NCI-H1436 (cell line): ENCODE measurements at places on chromosomes 12 and 14.

GRCh38 chr14:99484106-99484505 lies 2.9 kb downstream of the CCNK start:
- DNase-seq: no peak

DNA sequence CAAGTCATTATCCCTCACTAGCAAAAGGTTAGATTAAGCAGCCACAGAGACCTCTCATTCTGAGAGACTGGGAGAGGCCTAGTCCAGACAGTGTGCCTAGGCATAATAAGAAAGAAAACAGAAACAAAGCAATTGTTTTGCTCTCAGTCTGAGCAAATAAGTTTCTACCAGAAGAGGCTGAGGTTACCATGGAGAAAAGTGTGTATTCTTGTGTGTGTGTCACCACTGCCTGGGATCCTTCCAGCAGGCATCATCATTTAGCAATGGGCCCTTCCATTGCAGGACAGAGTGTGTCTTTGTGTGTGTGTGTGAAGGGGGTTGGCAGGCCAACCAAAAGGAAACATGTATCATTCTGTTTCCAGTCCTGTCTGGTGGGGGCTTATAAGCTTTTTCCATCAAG lies 3.7 kb downstream of the EFS start:
- no peak for DNase-seq

GRCh38 chr12:27015730-27016076 lies 1.5 kb upstream of the TM7SF3 start:
- peak; percentile 50 for DNase-seq

DNA sequence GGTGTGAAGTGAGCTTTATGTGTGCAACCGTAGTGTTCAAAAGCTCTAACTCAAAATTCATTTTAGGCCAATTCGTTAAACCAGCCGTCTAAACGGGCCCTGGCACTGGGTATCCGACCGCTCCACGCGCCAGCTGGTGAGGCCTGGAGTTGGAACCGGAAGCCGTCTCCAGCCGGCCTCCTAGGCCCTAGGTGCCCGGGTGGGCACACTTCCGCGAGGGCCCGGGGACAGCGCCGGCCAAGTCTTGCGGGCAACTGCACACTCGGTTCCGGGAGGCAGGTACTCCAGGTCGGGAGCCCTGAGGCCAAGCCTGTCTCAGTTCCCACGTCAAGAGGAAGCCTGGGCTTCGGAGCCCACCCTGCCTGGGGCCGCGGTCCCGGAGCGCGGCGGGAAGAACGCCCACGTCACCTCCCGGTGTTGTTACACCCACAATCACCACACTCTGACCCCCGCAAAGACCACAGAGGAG lies 16.2 kb downstream of the OTX2 start:
- no peak for DNase-seq

- DNase-seq: no peak
Observed at GRCh38 chr12:67968725-67969124, 20.5 kb upstream of the IFNG-AS1 start.

DNA sequence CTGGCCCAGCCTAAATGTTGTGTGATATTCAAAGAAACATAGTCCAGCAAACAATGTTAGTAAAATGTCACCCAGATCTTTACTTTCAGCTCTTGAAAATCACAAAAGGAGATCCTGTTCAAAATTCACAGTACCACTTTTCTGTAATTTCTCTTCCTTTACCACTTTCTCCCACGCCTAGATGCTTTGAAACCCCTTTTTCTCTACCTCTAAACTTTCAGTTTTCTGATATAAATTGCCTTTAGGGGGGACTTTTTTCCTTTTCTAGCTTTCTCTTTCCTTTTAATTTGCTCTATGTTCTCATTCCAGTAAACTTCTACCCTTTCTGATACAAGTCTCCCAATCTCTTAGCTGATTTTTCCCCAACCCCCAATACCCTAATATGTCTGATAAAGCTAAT lies 101.8 kb downstream of the LMO3 start:
- DNase-seq: no peak

GRCh38 chr14:65424531-65424930 lies 12.0 kb downstream of the FUT8 start:
- DNase-seq: no peak

DNA sequence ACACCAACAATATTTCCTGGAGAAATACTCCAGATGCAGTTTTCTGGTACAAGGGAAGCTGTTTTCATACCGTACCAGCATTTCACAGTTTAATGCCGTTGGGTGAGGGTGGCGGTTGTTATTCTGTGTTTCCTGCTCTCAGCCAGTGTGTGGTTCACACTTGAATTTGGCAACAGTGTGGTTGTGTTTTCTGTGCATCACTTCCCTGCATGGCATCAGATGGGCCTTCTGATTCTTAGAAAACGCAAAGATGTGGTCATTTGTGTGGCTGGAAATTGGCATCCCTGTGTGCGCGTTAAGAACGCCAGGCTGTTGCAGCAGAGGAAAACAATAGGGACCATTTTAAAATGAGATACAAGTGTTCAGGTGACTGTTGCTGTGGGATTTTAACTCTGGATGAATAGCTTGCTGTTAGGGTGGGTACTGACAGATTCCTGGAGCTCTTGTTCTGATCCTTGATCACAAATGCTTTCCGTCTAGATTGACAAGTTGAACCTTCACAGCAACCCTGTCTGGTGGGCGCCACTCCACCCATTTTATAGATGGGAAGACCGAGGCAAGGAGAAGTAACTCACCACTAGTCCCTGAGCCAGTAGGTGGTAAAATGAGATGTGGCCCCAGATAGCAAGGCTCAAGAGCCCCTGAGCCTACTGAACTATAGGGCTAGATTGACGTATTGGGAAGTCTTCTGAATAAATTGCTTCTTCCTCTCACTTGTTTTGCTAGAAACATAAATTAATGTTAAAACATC lies 231.2 kb downstream of the CHST11 start:
- DNase-seq: no peak

DNA sequence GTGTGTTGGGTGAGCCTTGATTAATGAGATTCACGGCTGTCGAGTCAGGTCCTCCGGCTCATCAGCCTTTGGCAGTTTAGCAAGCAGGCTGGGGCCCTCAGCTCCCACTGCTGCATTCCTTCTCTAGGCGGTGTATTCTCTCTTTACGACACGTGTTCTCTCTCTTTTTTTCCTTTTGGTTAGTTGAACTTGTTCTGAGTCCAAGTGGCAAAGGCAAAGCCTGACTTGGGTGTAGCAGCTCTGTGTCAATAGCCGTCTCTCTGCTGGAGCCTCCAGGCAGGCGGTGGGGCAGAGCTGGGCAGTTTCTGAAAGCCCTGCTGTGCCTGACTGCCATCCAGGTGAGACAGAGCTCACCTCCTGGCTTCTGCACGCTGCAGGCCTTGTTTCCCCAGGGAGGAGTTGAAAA lies 46.6 kb downstream of the SUSD6 start:
- peak; percentile 30 for DNase-seq

DNA sequence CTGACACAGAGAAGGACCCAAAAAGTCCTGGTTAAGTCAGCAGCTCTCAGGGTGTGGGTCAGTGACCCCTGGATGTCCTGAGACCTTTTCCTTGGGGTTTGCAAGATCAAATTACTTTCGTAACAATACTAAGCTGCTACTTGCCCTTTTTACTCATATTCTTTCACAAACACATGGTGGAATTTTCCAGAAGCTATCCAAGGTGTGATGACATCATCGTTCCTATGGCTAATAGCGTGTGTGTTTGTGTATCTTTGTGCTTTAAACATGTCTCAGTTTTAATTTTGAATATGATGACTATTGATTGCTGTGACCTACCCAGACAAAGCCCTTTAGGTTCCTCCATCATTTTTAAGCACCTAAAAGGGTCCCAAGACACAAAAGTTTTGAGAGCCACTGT lies 176.2 kb downstream of the PHETA1 start:
- no peak for DNase-seq

DNA sequence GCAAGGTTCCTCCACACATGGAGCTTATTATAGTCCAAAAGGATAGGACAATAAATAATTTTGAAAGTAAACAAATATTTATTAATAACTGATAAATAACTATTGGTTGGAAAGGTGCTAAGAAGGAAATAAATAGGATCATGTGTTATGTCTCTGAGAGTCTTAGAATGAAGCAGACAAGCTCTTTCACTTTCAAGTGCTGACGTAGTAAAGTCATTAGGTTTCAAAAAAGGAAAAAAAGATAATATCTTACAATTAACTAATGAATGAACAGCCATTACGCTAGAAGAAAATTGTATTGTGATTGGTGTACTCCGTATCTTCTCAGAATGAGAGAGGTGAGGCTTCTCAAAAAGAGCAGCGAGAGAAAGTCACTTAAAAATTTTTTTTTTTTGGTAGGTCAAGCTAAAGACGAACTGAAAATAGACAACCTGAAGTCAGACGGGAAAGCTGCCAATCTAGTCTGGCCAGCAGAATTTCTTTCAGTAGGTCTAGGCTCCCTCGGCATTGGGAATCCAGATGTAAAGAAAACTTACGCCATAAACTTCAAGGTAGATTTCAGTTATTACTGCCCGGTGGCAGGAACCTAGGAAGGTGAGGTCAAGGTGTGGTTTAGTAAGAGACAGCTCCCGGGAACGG lies 583 bp upstream of the LEMD3 start:
- DNase-seq: no peak

DNA sequence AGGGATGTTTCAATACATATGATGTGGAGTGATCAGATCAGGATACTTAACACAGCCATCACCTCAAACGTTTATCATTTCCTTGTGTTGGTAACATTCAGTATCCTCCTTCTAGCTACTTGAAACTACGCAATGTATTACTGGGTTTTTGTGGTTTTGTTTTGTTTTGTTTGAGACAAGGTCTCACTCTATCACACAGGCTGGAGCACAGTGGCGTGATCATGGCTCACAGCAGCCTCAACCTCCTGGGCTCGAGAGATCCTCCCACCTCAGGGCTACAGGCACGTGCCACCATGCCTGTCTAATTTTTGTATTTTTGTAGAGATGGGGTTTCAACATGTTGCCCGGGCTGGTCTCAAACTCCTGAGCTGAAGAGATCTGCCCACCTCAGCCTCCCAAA lies 70.2 kb upstream of the BCL11B start:
- DNase-seq: no peak

DNA sequence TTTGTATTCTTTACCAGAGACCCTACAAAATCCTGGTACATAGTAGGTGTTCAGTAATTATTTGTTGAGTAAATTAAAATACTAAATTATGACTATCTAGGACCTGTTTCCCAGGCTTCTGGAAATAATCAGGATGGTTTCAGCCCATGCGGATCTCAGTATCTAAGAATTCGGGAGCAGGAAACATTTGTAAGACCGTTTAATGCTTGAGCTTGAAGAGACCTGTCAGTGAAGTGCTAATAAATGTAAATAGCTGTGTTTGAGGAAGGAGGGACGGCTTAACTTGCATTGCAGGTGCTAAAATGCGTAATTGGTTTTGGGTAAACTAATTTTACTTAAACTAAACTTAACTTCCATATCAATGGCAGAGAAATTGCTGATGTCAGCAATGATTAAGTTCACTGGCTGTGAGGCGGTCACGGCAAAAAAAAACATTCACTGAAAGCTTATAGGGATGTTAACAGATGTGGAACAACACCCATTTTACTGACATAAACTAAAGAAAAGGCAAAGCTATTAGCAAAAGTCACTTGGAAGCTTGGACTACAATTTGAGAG lies 28.6 kb upstream of the AEBP2 start:
- DNase-seq: peak; percentile 8

GRCh38 chr14:104266631-104267575 lies 128.5 kb downstream of the KIF26A start:
- DNase-seq: no peak
